Stimulated activated CD8-positive, alpha-beta memory T cell treated with anti-CD3 and anti-CD28 coated beads, Interleukin-4, amount 100 ng/mL, for 1 hour (primary cell): ENCODE measurements at places on chromosomes 6 and 20.

- DNase-seq: no peak
Measured at GRCh38 chr6:71287926-71288227, 734 bp upstream of the OGFRL1 start.

DNA sequence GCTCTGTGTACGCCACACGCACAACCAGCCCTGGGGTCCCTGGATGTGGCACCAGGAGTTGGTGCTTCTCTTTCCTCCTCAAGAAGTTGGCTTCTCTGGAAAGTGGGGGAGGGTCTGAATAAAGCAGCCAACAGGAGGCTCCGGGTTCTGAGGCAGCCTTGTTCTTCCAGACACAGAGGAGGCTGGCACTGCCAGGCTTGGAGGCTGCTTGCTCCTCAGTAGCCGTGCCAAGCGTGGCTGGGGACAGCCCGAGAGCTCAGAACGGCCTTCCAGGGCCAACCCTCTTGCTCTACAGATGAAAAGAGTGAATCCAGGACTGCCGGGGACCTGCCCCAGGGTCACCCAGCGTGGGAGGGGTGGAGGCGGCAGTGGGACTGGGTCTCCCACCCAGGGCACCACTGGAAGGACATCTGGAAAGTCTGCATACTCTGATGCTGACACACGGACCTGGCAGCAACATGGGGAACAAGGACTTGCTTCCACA, 70.4 kb downstream of the SLC22A23 start:
- DNase-seq: no peak

GRCh38 chr6:95431637-95432228, 145.6 kb upstream of the MANEA start:
- no peak for DNase-seq

DNA sequence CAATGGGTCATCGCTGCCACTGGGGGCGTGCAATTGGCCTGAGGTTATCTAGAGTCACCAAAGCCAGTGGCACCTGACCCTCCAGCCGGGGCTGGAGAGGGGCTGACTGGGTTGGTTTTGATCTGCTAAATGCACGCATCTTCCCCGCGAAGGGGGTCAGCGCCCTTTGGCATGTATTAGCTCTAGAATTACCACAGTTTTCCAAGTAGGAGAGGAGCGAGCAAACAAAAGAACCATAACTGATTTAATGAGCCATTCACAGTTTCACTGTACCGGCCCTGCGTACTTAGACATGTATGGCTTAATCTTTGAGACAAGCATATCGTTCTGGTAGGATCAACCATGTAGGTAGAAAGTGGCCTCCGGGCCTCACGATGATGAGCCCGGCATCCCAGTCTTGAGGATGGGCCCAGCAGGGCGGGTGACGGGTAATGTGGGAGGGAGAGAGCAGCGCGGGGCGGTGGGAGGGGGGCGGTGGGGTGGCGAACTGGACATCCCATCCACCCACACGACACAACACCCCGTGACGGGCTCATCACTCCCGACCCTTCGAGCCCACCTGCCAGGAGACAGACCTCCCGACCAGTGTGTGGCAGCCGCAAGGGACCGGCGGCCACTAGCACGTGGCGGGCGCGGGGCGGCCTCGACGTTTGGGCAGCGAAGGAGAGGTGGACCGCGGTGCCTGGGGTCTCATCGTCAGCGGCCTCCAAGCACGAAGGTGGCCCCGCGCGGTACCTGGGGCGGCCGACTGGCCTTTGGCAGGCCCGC, 1957.5 kb upstream of the DEFB115 start:
- DNase-seq: no peak

DNA sequence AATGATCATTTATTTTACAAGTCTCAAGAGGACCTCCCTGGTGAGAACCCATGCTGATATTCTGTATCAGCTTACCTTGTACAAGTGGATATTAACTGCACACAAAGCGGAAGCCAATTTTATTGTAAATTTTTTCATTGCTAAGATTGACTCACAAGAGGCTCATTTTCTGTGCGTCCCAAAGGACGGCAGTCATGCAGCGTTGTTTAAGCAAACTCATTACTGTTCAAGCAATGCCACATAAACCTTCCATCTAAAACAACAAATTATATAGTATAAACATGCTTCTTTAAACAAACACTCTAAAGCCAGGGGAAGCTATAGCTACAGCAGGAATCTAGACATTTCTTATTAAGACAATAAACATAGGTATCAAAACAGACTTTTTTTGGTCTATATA, 575.3 kb downstream of the FRK start:
- no peak for DNase-seq

- no peak for DNase-seq
Measured at GRCh38 chr6:36246506-36247268, 23.2 kb upstream of the PNPLA1 start.

- DNase-seq: no peak
Measured at GRCh38 chr6:133595111-133595761, 293.7 kb upstream of the TCF21 start.

GRCh38 chr6:26180346-26180745, 93.1 kb downstream of the HFE start:
- no peak for DNase-seq

GRCh38 chr6:41787219-41787917, at the start of gene TOMM6:
Gene TOMM6 (plus strand): TSS chr6:41787694. CDS start chr6:41787698, 4 bp downstream.
- peak; percentile 90 for DNase-seq

DNA sequence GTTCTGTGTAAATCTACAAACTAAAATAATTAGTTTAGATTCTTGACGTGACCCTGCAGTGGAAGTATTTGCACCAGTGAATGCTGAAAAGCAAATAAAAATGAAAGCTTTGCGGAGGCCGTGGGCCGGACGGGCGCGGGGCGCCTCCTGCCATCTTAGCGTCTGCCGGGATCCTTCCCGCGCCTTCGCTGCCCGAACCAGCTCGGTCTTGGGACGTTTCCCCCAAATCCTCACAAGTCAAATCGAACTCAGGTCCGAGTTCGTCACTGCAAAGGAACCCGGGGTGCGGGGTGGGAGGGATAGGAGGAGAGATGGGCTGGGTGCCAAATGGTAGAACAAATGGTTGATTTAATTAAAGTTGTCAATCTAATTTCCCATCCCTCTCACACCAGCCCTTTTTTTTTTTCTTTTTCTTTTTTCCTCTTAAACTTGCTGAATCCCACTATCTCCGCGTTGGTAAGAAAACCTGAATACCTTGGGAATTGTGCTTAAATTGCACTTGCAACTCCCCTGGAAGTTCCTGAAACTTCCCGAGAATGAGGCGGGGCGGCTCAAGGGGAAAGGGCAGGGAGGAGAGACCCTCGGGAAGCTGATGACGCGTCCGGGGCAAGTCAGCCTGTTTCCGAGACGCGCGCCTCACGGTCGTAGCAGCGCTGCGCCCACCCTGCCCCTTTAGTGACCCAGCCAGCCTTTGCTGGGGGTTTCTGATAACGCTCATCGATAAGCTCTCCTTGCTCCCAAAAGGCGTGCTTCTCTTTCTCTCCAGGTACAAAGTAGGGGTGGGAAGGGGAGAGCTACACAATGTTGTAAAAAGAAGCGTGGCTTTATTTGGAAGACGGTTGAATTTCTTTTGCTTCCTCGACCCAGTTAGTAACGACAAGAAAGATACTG, 1.8 kb downstream of the GJA1 start:
- DNase-seq: no peak

DNA sequence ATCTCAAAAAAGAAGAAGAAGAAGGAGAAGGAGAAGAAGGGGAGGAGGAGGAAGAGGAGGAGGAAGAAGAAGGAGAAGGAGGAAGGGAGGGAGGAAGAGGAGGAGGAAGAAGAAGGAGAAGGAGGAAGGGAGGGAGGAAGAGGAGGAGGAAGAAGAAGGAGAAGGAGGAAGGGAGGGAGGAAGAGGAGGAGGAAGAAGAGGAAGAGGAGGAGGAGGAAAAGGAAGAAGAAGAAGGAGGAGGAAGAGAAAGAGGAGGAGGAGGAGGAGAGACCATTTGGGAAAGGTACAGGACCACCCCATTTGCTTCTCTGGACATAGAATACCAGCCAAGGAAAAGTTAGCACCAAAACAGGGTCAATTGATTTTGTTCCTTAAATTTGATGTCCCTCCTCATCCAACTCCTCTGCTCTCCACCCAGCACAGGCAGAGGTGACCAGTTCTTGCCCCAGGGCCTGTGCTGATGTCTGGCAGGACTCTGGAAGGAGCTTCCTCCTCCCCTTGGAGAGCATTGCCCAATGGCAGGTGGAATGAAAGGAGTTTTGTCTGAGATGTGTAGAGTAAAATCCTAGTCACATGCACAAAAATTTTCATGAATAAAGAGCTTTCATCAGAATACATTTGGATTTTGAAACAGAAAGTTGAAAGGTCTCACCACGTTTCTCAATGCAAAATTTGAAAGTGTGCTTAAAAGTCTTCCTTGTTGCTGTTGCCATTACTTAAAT, 182.9 kb downstream of the LY86 start:
- no peak for DNase-seq

GRCh38 chr6:88785478-88785877, 177.9 kb downstream of the RNGTT start:
- DNase-seq: no peak

GRCh38 chr6:97687916-97688315, 404.9 kb upstream of the MMS22L start:
- DNase-seq: no peak

DNA sequence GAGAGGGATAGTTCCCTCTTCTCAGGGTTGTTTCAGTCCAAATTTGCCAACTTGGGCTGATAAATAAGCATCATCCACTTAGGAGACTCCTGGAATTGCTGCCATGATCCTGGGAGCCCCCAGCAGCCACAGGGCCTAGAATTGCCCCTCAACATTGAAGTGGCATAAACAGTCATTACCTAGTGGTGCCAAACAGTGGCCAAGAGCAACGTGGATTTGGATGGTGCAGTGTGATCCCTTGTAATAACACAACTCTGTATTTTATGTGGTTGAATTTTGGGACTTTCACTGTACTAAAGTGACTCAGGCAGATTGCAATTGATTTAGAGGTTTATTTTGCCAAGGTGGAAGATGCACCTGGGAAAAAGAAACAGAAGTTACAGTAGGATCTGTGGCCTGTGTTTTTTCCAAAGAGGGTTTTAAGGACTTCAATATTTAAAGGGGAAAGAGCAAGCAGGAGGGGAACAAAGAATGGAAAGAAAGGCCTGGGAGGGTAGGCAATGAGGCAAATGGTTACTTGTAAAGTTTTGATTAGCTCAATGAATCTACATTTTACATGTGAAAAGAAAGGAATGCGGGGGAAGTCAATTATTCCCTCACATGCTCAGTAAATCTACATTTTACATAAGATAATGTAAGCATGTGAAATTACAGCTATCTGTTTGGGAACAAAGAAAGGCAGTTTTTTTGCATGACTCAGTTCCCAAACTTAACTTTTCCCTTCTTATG, 168.0 kb upstream of the NOX3 start:
- no peak for DNase-seq

DNA sequence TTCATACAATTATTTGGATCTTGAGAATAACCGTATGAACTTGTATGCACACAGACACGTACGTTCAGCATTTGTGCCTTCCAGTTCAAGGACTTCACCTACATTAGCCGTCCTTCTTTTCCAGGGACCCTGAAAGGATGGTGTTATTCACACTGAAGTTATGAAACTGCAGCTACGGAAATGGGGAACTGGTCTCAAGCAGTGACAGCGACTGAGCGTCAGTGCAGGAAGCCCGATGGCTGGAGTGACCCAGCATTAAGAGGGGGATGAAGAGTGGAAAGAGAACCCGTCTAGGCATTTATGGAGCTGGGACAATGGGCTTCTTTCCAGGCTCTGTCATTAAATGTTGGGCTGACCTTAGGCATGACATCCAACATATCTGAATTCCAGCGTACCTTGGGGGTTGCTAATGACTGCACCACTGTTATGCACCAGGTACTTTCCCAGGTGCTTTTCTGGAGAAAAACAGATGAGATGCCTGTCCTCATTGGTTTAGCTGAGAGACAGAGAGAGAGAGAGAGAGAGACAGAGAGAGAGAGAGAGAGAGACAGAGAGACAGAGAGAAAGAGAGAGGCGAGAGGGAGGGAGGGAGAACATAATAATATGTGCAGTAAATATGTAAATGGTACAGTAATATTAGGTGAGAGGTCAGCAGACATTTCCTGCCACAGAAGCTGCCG, 204.7 kb upstream of the EXOC2 start:
- no peak for DNase-seq

- no peak for DNase-seq
Measured at GRCh38 chr6:126232671-126233070, 107.2 kb upstream of the CENPW start.

GRCh38 chr6:70282312-70282918, 20.5 kb downstream of the COL9A1 start:
- no peak for DNase-seq

DNA sequence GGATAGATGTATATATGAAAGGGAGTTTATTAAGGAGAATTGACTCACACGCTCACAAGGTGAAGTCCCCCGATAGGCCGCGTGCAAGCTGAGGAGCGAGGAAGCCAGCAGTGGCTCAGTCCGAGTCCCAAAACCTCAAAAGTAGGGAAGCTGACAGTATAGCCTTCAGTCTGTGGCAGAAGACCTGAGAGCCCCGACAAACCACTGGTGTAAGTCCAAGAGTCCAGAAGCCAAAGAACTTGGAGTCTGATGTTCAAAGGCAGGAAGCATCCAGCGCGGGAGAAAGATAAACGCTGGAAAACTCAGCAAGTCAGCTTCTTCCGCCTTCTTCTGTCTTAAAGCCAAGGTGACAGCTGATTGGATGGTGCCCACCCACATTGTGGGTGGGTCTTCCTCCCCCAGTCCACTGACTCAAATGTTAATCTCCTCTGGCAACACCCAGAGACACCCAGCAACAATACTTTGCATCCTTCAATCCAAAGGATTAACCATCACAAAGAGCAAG, 102.6 kb upstream of the GJE1 start:
- DNase-seq: no peak

DNA sequence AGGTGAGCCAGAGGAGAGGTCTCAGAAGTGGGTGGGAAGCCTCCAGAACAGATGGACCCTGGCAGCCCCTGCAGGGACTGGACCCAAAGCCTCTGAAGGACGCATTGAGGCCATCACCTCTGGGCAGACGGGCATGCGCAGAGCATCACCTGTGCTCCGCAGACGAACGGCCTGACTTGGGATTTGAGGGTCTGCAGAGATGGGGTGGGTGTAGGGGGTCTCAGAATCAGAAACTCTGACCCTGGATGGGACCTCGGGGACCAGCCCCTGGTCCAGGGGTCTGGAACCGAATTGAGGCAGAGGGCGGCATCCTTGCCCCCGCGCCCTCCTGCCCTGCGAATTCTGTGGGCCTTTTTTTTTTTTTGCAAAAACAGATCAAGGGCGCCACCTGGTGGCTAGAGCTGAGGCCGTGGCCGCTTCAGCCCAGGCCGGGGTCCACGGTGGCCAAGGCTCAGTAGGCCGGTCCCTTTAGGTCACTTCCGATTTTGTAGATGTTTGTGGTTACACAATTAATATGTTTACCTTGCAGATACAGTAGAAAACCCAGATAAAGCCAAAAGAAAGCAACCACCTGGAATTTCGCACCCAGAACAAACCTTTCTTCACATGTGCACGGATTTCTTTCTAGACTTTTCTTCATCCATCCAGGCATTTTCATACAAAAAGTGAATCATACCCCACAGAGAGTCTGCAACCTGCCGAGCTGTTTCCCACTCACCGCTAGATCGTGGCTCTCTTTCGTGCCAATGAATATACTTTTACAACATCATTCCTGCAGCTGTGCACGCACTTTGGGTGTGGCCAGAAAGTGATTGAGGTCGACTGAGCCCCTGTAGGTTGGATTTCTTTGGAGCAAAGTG, 25.9 kb downstream of the ZBP1 start:
- peak; percentile 23 for DNase-seq

GRCh38 chr6:164247106-164247505, 832.6 kb downstream of the QKI start:
- no peak for DNase-seq
